MG63 (cell line): ENCODE measurements at places on chromosomes 1 and 21.

DNA sequence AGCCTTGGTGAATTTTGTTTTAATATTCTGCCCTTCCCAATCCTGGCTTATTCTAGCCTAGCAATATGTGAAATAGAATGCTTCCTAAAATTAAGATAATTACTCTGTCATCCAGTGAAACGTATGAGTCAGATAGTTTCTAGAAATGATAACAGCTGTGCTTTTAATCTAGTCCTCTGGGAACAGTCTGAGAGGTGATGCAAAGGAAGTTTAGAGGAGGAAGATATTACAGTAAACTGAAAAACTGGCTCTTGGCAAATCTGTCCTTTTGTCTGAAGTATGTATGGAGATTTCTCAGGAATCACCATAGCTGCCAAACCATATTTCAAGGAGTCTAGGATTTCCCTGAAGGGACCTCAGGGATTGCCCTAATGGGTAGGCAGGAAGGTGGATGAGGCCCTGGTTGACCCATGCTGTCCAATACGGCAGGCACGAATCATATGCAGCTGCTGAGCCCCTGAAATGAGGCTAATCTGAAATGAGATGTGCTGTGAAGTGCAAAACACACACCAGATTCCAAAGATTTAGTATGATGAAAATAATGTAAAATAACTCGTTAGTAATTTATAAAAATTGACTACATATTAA, 70.8 kb upstream of the LBR start:
- DNase-seq, result no peak

- DNase-seq, result no peak
These were observed 7.8 kb upstream of the CASZ1 start for GRCh38 chr1:10803971-10804820.

- no peak for DNase-seq
These were observed 60.7 kb upstream of the NGF start for GRCh38 chr1:115398745-115399144.

DNA sequence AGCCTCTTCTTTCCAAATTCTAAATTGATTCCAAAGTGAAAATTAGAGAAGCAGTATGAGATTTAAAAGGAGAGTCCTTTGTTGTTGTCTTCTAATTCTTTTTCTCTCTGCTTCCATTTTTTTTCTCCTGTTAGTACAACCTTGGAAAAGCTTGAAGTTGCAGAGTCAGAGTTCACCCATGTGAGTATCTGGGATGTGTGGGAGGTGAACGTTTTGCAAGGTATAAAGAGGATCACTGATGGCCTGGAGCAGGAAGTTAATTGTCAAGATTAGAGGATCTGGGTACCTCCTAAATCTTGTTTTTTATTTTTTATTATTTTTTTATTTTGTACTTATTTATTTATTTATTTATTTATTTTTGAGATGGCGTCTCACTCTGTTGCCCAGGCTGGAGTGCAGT, 7.7 kb upstream of the PSMD4 start:
- no peak for DNase-seq

- peak; percentile 4 for DNase-seq
These were observed 40.7 kb downstream of the RPS6KA1 start for GRCh38 chr1:26570287-26570686.

DNA sequence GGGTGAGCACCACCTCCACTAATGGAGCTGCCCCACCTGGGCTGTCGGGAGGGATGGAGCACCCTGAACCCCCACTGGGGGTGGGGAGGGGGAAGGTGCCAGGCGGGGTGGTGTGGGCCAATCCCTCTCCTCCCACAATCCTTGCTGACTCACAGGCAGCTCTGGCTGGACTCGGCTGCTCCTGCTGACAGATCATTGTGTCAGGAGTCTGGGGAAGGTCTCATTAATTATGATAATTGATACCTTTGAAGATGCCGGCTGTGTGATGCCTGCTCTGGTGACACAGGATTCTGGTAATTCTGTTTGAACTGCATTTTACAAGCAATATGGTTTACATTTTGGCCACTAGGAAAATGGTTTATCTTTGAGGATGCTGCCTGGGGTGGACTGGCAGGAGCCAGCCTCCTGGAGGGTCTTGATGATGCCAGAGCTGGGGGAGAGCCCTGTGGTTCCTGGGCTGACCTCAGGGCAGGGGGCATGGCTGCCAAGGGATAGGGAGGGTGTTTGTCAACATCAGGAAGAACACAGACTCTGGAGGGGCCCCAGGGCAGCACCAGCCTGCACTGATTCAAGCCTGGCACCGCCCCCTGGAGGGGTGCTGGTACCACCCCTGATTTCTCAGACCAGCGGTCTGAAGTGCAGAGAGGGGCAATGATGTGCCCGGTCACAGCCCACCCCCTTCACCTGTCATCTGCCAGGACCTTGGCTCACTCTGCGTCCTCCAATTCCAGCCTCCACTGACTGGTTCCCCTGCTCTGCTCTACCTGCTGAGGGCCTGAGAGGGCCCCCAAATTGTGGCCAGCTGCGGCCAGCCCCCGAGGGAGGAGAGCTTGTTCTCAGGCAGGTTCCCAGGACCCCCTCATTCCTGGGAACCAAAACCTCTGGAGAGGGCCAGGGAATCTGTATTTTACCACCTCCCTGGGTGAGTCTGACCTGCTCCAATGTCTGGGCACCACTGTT, 338.8 kb downstream of the MATN1 start:
- DNase-seq, result peak; percentile 41

DNA sequence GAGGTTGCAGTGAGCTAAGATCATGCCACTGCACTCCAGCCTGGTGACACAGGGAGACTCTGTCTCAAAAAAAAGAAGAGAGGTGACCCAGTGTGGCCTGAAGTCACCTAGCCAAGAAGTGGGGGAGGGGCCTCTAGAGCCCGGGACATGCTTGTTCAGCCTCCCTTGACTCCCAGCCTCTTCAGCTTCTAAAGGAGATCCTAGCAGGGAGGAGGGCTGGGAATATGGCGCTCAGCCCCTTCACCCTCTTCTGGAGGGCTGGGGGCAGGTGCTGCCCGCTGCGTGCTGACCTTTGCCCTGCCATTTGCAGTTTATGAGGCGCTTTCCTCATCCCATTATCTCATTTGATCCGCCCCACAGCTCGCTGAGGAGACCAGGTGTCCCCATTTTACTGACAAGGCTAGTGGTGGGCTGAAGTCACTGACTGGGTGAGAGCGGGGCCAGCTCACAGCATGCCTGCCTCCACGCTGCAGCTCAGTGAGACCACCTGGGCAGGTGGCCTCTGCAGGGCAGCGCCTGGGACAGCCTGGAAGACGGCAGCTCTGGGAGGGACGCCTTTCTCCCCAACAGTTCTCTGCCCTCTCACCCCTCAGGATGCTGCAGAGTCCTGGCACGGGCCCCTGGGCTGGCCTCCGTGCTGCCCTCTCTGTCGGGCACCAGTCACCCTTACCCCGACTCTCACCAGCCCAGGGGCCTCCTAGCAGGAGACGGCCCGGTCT, 7.5 kb downstream of the ELF3 start:
- no peak for DNase-seq

DNA sequence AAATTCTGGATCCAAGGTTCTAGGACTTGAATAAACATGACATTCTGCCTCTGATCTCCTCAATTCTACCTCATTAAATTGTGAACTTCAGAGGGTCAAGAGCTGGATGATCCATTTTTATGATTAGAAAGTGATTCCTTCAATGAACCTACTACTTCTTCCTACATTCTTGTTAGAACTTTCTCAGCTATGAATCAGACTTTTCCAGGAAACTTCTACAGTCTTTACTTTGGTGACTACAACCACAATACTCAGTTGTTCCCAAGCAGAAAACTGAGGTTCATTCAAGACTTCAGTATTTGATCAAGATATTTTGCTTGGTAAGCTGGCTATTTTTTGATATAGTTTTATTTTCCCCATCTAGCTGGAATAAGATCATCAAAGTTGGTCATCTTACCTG, 51.4 kb downstream of the CDC7 start:
- DNase-seq, result no peak

GRCh38 chr1:114075546-114076242, 78.0 kb downstream of the SYT6 start:
- no peak for DNase-seq

DNA sequence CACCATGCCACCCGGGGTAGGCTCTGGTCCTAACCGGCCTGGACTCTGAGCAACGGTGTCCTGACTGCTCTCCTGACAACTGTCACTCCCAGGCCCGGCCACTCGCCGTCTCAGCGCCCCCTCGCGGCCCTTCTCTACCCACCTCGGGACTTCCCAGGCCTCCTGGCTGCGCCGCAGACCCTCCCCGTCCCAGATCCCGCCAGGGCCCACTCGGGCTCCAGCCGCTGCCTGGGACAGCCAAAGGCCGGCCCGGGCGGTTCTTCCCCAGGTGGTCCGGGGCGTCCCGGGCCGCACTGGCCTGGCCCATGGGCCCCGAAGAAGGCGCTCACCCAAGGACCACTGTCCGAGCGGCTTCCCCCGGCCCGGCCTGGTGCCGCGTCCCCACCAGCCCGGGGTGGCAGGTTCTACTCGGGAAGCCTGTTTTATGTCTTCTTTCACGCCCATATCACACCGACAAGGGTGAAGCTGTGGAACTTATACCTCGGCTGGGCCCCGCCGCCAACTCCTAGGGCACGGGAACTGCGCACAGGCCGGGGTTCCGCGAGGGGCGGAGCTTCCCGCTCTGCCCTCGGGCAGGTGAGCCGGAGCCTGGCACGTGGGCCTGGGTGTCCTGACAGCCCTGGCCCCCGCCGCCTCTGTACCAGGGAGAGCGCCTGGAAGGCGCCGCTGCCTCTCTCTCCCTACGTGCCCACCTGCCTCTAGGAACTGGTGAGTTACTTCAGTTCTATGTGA, 138.3 kb downstream of the TTLL7 start:
- peak; percentile 58 for DNase-seq

DNA sequence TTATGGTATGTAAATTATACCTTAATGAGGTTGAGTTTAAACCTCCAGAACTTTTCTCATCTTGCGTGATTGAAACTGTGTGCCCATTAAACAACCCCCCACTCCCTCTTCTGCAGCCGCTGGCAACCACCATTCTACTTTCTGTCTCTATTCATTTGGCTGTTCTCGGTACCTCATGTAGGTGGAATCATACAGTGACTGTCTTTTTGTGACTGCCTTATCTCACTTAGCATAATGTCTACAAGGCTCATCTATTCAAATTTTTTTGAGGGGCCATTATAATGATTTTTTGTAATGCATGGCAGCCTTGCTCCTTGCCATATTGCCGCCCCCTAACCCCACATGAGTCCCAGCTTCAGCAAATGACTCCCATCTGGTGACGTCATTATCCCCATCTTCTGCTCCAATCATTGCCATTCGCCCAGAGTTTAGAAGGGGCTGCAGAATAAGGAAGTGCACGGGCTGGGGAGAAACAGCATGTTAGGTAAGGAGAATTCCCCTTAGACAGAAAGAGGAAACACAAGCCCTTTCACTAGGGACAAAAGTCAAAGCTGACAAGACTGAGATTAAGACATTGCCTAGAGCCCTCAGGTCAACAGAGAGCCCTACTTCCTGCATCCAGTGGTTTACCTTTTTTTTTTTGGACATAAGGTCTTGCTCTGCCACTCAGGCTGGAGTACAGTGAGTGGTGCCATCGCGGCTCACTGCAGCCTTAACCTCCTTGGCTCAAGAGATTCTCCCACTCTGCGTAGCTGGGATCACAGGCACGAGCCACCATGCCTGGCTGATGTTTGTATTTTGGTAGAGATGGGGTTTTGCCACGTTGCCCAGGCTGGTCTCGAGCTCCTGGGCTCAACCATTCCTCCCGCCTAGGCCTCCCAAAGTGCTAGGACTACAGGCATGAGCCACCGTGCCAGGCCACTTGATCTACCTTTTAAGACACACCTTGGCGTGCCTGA, 78.4 kb upstream of the ERRFI1 start:
- no peak for DNase-seq

GRCh38 chr1:37153116-37154100, 119.1 kb upstream of the GRIK3 start:
- no peak for DNase-seq

- DNase-seq, result no peak
These were observed 36.6 kb upstream of the KCTD3 start for GRCh38 chr1:215530401-215530984.

- DNase-seq, result no peak
These were observed 40.9 kb downstream of the MTARC1 start for GRCh38 chr1:220827445-220828178.

GRCh38 chr1:203713125-203713524, 51.9 kb upstream of the LAX1 start:
- no peak for DNase-seq

DNA sequence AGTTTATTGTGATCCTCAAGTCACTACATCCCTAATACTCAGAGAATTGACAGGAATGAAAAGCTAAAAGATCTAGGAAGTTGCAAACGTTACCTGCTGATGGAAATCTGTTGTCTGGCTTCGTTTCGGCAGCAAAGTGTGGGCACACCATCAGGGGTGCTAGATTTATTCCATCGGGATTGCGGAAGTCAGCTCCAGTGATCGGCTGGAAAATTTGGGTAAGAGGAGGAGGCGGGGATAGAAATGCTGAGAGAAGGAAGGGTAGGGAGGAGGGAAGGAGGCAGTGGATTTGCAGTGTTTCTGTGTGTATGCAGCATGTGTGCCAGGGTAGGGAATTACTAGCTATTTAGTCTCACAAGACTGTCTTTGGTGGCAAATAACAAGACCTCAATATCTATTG, at the start of gene CTSK:
TSS of gene CTSK (minus strand) at position 140 of the 400 bp plus-strand sequence. CDS start 1,455 bp downstream, outside the sequence.
- no peak for DNase-seq

DNA sequence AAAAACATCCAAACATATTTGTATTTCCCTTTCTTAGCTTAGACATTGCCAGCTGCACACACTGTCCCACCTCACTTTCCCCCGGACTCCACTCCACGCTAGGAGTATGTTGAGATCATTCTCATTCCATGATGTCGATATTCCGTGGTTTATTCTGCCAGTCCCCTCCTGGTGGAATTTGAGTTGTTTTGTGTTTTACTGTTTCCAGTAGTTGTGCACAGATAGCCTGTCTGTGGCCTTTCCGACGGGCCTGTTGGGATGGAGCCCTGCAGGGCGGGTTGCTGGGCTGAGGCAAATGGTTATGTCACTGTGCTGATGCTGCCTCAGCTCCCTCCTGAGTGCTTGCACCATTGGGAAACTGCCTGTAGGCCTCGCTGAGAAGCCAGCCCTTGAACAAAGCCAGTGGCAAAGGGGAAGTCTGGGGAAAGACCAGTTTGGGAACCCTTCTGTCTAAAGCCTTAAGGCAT, 12.8 kb downstream of the TRAPPC10 start:
- no peak for DNase-seq

DNA sequence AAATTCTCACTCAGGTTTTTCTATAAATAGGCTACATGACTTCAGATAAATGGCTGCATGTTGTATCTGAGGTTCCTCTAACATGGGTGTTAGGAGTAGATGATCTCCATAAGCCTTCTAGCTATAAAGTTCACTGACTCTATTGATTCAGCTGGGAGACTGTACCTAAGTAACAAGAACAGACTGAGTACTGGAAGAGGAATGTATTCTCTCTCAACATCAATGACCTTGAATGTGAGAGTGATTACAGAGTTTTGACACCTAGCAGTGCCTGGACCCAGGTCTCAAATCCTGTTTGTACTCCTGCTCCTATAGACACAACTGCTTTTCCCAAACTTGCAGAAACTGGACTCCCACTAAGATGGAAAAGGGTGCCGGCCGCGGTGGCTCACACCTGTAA, 8.6 kb upstream of the SLC19A2 start:
- no peak for DNase-seq
